Smooth muscle cell of the brain vasculature (primary cell): ENCODE measurements at places on chromosomes 4 and X.

GRCh38 chr4:96262057-96262456, 422.2 kb downstream of the PDHA2 start:
- DNase-seq, result no peak

DNA sequence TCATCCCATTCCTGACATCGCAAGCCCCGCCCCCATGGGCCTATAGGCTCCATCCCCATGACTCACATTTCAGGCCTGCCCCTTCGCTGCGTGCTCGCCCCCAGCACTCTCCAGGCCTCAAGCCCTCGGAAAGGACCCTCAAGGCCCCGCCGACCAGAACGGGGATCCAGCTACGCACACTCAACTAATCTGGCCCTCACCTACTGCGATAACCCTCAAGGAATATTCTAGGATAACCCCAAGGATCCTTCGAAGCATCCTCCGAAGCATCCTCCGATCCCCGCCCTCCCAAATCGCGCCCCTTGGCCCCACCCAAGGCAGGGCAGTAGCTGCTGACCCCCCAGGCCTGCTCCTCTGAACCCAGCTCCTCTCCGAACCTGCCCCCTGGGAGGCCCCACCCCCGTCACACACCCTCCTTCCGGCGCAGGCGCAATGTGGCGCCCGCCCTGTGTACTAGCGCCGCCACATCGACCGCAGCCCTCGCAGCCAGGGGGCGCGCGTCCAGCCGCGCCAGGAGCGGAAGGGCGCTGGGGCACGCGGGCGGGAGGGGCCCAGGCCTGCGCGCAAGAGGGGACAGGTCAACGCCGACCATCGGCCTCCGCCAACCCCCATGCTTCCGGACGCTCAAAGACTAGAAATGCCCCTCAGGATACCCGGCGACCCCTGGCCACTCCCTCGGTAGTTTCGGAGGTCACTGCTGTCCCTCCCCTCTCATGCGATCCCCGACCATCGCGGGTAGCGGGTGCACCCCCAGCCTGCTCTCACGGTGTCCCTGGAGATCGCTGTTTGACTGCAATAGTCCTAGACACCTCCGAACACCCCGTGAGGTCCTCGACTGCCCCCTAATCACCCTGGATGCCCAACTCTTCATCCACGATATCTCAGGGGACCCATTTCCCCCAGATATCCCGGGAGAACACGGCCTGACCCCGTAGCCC, 6.4 kb upstream of the MAGIX start:
- peak; percentile 53 for DNase-seq

DNA sequence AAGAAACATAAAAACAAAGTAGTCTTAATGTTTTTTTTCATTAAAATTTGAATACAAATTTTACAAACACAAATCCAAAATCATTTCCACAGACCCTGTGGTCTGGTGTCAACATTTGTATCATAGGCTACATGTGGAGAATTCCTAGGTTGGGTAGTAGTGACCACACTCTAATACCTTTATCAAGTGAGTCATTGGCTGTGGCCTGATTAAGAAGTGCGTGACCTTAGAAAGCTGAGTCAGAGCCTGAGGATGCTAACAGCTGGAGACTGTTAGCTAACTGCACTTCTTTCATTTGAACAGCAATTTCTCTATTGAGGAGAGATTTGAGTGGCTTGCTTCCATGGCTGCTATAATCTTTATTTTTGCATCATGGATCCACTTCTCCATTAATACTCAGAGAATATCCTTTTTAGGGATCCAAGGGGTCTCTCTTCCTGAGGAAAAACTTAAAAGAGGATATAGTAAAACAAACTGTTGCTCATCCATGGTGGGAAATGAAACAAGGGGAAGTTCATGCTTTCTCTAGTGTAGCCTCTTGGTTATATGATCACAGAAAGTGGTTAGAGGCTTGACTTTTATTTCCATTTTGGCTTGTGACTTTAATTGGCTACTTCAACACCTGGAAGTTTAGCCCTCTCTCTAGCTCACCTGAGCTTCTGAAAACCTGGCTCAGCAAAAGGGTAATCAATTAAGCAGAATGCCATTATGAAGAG, 335.8 kb downstream of the PABPC4L start:
- peak; percentile 75 for DNase-seq

DNA sequence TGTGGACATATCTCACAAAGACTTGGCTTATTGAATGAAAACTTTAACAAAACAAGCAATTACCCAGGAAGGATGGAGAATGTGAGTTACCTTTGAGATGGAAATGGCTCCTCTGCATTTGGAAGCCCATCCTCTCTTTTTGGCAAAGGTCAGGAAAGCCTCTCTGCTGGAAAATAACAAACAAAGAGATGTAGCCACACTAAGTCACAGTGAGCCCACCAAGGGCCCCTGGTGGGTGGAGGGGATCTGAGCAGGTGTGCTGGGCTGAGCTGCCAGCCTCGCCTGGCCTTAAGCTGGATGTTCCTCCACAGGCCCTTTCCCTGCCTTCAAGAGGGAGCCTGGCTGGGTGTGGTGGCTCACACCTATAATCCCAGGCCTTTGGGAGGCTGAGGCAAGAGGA, 269.2 kb downstream of the HNRNPD start:
- DNase-seq, result no peak

DNA sequence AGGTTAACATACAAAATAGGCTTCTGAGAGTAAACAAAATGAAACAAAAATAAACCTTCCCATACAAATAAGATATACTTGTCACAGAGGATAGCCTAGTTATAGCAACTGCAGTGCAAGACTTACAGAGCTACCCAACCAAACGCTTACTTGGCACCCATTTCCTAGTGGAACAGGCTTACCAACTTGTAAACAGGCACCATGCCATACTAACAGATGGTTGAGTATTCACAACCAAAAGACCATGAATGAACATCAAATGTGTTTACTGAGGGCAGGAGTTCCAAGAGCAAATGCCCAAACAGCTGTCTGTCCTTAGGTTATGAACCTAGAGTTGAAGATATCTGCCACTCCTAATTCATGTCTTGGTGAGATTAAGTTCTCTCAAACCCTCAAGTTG, 2629.2 kb downstream of the PCDH7 start:
- no peak for DNase-seq

GRCh38 chr4:82900066-82900410, 497 bp upstream of the THAP9 start:
- DNase-seq, result no peak

DNA sequence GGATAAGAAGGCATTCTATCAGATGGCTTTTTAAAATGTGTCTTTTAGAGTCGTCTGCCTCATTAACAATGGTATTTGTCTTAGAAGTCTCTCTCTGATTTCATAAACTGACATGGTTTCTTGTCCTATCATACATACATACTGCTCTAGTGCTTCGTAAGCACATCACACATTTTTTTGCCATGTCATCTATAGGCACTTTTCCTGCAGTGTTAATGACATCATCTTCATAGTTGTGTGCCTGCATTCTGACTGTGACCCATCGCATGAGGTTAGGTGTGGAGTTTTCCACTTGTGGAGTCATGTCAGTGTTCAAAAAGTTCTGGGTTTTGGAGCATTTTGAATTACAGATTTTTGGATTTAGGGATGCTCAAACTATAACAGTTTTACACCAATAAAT, 361.6 kb upstream of the SPOCK3 start:
- DNase-seq, result no peak

DNA sequence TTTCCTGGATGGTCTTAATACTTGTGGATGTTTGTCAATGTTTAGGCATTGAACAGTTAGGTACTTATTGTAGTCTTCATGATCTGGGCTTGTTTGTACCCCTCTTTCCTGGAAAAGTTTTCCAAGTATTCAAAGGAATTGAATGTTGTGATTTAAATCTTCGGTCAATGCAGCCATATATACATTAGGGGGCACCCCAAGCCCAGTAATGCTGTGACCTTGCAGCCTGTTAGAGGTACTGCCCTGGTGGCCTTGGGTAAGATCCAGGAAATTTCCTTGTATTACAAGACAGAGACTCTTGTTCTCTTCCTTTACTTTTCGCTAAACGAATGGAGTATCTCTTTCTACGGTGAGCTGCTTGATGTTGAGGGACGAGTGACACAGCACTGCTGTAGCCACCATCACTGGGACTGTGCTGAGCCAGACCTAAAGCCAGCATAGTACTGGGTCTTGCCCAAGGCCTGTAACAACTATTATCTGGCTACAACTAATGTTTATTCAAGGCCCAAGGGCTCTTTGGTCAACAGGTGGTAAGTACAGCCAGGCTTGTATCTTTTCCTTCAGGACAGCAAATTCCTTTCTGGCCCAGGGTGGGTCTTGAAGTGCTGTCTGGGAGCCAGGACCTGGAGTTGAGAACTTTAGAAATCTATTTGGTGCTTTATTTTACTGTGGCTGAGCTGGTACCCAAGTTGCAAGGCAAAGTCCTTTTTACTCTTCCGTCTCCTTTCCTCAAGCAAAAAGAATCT, 118.3 kb upstream of the ATOH1 start:
- no peak for DNase-seq

GRCh38 chrX:42686296-42686695, 91.7 kb downstream of the PPP1R2C start:
- no peak for DNase-seq

GRCh38 chrX:51867626-51868025, 25.8 kb upstream of the MAGED1 start:
- no peak for DNase-seq

DNA sequence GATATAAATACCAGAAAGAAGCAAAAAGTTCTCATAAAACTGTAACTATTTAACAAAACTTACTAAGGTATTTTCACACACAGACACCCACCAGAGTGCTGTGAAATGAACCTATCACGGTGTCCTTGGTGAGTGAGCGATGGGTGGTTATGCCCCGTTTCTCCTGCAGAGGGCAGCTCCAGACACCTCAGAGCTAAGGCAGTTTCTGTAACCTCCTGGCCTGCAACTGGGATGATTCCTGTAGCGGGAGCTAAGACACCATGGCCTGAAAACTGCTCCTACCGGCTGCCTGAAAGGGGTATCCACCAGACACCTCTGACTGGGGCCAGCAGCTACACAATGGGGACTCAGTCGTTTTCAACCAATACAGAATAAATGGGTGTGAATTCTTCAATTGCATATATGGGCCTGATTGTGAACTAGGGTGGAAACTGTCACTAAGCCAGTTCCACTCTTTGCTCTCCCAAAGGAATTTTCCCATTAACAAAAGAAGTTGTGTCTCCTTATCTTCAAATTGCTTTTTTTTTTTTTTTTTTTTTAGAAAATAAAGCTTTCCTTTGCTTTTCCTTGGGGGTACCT, 2375.8 kb upstream of the TENM3 start:
- DNase-seq, result no peak

DNA sequence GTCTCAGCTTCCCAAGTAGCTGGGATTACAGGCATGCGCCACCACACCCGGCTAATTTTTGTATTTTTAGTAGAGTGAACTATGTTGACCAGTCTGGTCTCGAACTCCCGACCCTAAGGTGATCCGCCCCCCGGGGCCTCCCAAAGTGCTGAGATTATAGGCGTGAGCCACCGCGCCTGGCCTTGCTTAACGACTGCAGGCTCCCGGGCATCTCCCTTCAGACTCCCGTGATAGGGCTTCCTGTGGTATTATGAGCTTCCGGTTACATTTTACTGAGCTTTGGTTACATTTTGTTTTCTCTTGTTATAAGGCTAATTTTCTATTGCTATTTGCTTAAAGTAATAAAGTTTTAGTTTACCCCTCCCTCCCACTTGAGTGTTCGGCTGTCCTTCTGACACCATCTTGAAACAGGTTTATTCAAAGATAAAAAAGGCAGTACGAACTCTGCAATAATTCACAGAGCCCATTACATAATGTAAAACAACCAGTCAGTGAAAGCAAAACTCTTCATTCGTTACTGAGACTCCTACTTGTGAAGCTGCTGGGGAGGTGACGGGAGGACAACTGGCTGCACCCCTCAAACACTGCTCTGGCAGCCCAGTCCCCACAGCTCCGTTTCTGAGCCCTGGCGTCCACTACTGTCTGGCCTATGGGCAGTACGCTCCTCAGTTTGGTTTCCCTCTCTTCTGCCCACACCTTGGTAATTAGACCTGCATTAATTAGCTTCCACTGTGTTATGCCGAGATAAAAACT, 795.7 kb upstream of the SLIT2 start:
- DNase-seq, result no peak

- DNase-seq, result no peak
Observed at GRCh38 chr4:175273995-175274753, 356.0 kb downstream of the ADAM29 start.

GRCh38 chr4:26458157-26458561, 32.1 kb downstream of the CCKAR start:
- DNase-seq, result peak; percentile 54

DNA sequence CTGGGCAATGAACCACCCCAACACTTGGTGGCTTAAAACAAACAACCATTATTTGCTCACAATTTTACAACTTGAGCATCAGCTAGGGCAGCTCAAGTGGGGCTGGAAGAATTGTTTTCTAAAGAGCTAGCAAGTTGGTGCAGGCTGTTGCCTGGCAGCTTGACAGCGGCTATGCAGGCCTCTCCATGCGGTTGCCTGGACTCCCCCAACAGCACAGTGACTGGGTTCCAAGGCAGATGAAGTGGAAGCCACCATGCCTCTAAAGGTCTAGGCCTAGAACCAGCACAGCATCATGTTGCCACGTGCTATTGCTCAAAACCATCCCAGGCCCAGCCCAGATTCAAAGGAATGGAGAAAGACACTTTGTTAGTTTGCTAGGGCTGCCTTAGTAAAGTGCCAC, 114.8 kb downstream of the BCOR start:
- DNase-seq, result no peak

GRCh38 chr4:170079981-170080380, 9.8 kb downstream of the AADAT start:
- no peak for DNase-seq

DNA sequence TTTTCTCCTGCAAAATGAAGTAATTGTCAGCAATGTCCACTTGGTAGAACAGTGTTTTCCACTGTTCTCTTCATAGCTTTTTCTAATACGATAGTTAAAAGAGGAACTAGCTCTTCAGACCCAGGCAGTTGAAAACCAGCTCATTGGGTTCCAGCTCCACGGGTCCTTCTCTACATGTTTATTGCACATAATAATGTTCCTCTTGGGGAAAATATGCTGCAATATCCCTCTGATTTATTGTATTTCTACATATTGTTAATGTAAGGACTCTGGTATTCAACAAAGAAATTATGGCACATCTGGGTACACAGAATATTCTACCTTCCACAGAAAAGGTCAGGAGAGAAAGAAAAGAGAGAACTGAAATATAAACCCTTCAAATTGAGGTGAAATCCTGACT, 473.4 kb downstream of the TRIML1 start:
- DNase-seq, result no peak

DNA sequence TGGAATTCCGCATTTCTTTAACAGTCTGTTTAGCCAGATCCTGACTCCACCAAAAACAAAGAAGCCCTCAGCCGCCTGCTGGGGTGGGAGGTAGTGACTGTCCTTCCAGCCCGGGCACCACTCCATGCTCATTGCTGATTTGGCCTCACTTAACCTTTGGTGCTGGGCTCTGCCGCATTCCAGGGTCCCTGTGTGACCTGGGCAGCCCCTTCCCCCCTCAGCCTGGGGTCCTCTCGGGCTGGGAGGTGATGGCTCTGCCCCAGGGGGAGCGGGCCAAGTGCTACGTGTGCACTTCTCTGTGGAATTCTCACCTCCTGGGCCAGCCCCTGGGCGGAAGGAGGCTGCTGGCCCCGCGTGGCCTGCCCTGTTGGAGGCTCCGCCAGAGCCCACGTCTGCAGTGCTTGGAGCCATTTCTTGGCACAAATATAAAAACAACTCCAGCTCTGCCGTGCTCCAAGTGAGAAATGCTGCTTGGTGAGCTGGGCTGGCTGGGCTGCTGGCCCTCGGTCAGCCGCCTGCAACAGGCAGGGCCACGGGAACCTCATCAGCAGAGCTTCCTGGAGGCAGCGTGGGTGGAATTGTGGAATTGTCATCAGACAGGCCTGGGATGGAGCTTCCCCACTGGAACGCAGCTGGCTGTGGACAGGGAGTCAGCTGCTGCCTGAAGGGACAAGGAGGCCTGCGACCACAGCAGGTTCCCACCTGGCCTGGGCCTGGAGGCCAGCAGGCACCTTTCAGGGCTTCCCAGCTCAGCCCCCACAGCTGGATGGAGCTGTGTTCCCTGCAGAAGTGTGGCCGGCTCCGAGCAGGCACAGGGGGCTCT, 66.0 kb downstream of the TRMT44 start:
- DNase-seq, result peak; percentile 49
